ENCODE measurements at places on chromosomes 4 and X. TPM values are rescaled to one million over a fixed set of nuclear protein-coding genes. Genes with fewer than 3 reads are reported as not detected.
A peak's percentile ranks its signal among the peaks of the same experiment; 100 is the strongest.

- no peak for DNase-seq
Observed at GRCh38 chr4:122674371-122674770, 53.5 kb upstream of the IL21 start.

DNA sequence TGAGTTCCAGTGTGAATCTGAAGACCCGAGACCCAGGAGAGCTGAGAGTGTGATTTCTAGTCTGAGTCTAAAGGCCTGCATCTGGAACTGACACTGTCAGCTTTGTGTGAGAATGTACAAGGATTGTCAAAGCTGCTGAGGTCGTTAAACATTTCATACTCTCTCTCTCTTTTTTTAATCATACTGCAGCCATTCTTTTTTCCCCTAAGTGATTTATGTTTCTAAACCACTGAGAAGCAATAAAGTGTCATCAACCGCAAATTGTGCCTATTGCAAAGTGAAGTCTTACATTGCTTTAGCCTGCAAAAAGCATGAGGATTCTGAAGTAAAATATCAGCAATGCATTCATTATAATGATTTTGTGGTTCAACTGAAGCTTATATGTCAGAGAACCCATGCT, 106.0 kb downstream of the ASMT start:
- DNase-seq: no peak

- peak; percentile 7 for DNase-seq
Observed at GRCh38 chr4:139227729-139228404, 50.8 kb upstream of the ELF2 start.

GRCh38 chr4:66688674-66689073, 856.6 kb downstream of the CENPC start:
- DNase-seq: no peak

DNA sequence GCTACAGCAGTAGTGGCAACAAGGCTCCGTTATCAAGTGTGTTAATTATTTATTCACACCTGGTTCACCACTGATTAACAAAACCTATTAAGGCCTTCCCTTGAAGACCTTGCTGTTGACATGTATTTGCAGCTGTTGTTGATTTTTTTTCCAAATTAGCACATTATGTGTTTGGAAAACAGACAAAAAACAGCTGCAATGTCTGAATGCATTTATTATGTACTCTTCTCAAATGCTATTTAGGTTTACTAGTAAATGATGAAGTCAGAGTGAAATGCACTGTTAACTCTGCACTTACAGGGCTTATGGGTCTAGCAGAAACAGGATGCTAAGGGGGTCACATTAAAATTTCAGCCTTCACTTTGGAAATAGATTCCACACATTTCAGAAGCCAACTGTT, 99.5 kb upstream of the PCDH7 start:
- no peak for DNase-seq

- no peak for DNase-seq
Observed at GRCh38 chr4:7121866-7122653, 54.2 kb upstream of the GRPEL1 start.

DNA sequence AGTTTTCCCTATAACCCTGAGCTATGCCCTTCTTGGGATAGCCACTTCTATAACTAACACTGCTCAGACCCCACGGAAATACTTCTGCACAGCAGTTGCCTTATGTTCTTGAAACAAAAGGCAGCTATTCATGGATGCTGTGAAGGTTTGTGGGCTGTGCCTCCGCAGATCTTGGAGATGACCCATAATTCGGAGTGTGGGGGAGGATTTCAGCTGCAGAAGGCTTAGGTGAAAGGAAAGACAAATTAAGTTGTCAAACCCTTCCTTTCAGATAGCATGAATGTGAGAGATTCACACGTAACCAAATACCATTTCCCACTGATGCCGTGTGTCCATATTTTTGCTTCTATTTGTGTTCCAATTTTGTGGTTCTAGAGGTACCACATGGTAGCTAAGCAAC, 38.1 kb upstream of the NYX start:
- DNase-seq: no peak

DNA sequence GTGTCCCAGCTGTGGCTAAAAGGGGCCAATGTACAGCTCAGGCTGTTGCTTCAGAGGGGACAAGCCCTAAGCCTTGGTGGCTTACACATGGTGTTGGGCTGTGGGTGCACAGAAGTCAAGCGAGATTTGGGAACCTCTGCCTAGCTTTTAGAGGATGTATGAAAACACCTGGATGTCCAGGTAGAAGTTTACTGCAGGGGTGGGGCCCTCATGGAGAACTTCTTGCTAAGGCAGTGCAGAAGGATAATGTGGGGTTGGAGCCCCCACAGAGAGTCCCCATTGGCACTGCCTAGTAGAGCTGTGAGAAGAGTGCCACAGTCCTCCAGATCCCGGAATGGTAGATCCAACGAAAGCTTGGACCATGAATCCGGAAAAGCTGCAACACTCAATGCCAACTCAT, 40.5 kb downstream of the UBA6 start:
- no peak for DNase-seq

DNA sequence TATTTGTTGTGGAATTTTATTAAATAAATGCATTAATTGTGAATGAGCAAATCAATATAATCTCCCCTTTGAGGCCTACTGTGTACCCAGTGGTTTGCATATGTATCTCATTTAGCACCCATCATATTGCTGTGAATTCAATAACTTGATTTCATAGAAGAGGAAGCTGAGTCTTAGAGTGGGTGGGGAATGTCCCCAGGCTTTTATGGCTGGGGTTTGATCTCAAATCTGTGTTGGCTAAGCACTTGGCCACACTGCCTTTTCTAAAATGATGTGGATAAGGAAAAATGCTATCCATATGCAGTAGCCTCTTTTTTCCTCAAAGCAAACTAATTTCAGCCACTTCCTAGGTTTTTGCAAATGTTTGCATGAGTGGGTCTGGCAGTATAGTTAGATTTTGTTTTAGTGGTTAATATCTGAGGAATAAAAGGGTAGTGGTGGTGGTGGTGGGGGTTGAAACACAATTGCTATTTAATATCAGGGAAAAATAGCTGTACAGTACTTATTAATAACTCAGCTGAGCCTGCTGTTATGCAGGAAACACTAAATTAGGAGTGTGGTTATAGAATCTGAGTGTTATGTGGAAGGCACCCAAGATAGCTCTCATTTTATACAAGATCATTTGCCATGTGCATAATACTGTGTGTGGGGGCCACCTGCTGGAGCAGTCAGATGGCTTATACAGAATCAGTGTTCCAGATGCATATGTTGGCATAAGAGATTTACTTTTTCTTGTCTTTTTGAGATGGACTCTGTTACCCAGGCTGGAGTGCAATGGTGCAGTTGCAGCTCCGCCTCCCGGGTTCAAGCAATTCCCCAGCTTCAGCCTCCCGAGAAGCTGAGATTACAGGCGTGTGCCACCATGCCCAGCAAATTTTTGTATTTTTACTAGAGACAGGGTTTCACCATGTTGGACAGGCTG, 108.0 kb downstream of the TMEM131L start:
- peak; percentile 77 for DNase-seq

DNA sequence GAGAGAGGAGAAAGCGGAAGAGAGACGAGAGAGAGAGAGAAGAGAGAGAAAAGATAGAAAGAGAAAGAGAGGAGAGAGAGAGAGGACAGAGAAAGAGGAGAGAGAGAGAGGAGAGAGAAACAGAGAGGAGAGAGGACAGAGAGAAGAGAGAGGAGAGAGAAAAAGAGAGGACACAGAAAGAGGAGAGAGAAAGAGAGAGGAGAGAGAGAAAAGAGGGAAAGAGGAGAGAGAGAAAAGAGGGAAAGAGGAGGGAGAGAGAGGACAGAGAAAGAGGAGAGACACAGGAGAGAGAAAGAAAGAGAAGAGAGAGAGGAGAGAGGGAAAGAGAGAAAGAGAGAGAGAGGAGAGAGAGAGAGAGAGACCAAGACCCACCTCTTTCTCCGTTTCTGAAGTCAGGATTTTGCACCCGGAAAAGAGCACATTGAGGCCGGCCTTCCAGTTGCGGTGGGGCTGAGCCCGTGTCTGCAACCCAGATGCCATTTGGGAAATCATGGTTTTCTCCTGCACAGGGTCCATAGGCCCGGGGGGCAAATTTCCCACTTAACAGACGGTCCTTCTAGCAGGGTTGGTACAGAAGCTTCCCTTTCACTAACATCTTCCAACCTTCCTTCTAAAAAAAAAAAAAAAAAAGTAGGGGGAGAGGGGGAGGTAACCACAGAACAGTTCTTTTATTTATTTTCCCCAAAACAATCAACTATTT, 60.9 kb downstream of the CRLF2 start:
- no peak for DNase-seq

- no peak for DNase-seq
Observed at GRCh38 chr4:96016634-96017299, 176.9 kb downstream of the PDHA2 start.

- DNase-seq: no peak
Observed at GRCh38 chrX:4550018-4550417, 836.6 kb upstream of the PRKX start.

GRCh38 chrX:54177306-54177705, 5.7 kb downstream of the FAM120C start:
- DNase-seq: no peak

DNA sequence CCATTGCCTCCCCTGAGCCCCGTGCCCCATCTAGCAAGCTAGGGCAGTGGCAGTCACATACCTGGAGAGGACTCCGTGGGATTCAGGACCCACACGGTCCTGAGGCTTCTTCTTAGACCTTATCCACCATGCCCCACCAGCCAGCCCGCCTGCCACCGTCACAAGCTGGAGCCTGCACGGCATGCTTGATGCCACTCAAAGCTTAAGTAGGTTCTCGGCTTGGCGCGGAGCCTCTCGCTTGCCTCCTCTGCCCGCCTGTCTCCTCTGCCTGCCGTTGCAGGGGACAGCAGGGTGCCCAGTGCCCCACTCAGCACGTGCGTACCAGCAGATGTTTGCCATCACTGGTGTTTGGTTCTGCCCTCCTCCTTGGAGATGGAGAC, 14.1 kb downstream of the PSAPL1 start:
- DNase-seq: peak; percentile 1

GRCh38 chrX:73765776-73766430, 202.9 kb downstream of the CHIC1 start:
- no peak for DNase-seq

GRCh38 chrX:72045552-72046277, 86.0 kb downstream of the RTL5 start:
- no peak for DNase-seq

- DNase-seq: no peak
Observed at GRCh38 chr4:165872461-165873297, at the start of gene TLL1. Gene TLL1, plus strand, starts transcription at chr4:165873237. Its CDS starts 668 bp downstream, at chr4:165873905.

DNA sequence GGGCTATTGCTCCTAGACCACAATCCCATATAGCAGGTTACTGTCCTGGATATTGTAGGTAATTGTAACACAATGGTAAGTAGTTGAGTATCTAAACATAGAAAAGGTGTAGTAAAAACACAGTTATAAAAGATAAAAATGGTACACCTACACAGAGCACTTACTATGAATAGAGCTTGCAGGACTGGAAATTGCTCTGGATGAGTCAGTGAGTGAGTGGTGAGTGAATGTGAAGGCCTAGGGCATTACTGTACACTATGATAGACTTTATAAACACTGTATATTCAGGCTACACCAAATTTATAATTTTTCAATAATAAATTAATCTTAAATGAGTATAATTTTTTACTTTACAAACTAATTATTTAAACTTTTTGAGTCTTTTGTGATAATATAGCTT, 425.7 kb downstream of the PABPC4L start:
- no peak for DNase-seq

GRCh38 chr4:87423317-87424098, 1.1 kb downstream of the NUDT9 start:
- no peak for DNase-seq

DNA sequence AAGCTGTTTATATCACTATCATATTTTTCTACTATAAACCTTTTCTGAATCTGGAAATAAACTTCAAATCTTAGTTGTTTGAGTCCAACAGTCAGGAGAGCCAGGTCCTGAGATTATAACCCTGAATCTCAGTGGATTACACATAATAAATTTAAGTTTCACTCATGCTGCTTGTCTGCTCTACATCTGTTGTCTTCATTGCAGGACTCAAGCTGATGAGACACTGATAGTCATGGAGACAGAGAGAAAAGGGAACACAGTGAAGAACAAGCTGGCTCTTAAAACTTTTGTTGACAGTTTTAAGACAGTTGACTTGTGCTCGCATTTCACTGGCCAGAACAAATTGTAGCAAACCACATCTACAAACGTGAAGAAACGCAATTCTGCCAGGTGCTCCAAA, 327.0 kb upstream of the CTSO start:
- no peak for DNase-seq

GRCh38 chrX:3141031-3141430, 99.8 kb downstream of the ARSF start:
- DNase-seq: no peak

DNA sequence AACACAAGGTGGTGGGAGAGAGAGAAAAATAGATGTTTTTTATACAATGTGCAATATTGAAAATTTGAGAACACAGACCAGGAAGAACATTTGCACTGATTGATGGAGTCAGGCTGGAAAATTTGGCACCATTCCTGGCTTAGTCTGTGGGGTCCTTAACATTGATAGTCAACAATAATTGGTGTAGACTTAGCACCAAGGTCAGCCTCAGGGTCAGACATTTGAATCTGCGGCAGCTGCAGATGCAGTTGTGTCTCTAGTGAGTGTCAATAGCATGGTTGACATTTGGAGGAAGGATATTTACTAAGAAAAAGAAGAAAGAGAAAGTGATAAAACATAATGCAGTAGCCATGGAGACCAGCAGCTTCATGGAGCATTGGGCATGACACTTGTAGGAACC, 31.5 kb upstream of the GLRA3 start:
- DNase-seq: no peak

- no peak for DNase-seq
Observed at GRCh38 chrX:17021851-17022604, 75.6 kb downstream of the REPS2 start.

GRCh38 chr4:17707671-17708070, 73.8 kb downstream of the FAM184B start:
- no peak for DNase-seq

GRCh38 chrX:152902502-152902820, 4.6 kb downstream of the ZNF185 start:
- no peak for DNase-seq

Gene PRSS12
- not detected for total RNA-seq

Gene CSTF2
- 54.3 TPM for total RNA-seq

Gene NALF2
- total RNA-seq: 0.11 TPM

Gene PLAC1
- total RNA-seq: 0.18 TPM

Gene CT47A7
- total RNA-seq: not detected

Gene SH2D1A
- total RNA-seq: 26.8 TPM

Gene USP51
- 1.5 TPM for total RNA-seq

Gene IL3RA
- total RNA-seq: 0.63 TPM

Gene SPANXC
- total RNA-seq: not detected

Gene HAND2
- not detected for total RNA-seq

Gene CENPVL3
- total RNA-seq: 0.43 TPM

Gene TMSB15C
- 3.3 TPM for total RNA-seq

Gene MTMR8
- 4.1 TPM for total RNA-seq

Gene GLRA3
- total RNA-seq: not detected

Gene ZAR1
- not detected for total RNA-seq

All from activated CD4-positive, alpha-beta T cell treated with anti-CD3 and anti-CD28 coated beads for 36 hours (primary cell).